NCI-H460 (cell line): ENCODE measurements at places on chromosomes 16 and 17. TPM values are rescaled to one million over a fixed set of nuclear protein-coding genes. Genes with fewer than 3 reads are reported as not detected.

The CA7 gene
- total RNA-seq: not detected in 2 replicates

The ACSM5 gene
- total RNA-seq: not detected in 2 replicates

The SCGB1C2 gene
- not detected in 2 replicates for total RNA-seq

The SCN4A gene
- total RNA-seq: 0.06 and 0.77 TPM in 2 replicates

The MT1M gene
- total RNA-seq: not detected in 2 replicates

The HOXB5 gene
- 2.3 TPM in 2 replicates for total RNA-seq

The TMEM11 gene
- 26.1 and 27.0 TPM in 2 replicates for total RNA-seq

The CACNG5 gene
- not detected in 2 replicates for total RNA-seq

The C16orf92 gene
- not detected in 2 replicates for total RNA-seq

GRCh38 chr17:83101805-83102480 is 22.5 kb downstream of the METRNL start:
- no peak for DNase-seq

- DNase-seq: no peak
Observed at GRCh38 chr17:73163043-73163442, 1.8 kb upstream of the SSTR2 start.

DNA sequence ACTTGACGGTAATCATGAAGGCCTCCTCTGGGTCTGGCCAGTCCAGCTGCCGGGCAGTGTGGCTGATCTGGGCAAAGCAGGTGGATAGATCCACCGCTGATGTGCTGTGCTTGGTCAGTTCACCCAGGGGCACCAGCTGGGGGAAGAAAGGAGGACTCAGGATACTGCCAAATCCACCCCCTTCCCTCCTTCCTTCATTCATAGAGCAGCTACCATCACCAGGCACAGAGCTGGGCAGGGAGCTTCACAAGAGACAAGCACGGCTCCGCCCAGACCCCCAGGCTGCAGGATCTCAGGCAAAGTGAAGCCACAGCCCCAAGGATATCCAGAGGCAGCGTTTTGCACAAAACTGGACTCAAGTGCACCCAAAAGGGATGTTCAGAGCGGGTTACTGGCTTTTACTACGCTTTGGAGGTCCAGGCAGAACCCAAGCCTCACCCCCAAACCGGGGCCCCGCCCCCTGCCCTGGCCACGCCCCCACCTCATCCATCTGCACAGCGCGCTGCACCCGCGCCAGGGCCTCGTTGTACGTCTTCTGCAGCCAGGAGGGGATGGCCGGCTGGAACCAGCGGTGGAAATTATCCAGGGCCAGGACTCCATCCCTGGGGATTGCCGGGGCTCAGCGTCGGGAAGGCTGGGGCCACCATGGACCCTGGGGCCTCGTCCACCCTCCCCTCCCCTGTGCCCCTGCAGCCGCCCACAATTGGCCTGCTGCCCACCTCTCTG is 9.1 kb downstream of the UNC13D start:
- DNase-seq: no peak

- DNase-seq: no peak
Observed at GRCh38 chr17:37519251-37519985, 29.7 kb downstream of the DUSP14 start.

- DNase-seq: no peak
Observed at GRCh38 chr16:85571813-85572619, 41.1 kb upstream of the GSE1 start.

GRCh38 chr16:57483725-57484514 is 2.4 kb downstream of the DOK4 start:
- no peak for DNase-seq

DNA sequence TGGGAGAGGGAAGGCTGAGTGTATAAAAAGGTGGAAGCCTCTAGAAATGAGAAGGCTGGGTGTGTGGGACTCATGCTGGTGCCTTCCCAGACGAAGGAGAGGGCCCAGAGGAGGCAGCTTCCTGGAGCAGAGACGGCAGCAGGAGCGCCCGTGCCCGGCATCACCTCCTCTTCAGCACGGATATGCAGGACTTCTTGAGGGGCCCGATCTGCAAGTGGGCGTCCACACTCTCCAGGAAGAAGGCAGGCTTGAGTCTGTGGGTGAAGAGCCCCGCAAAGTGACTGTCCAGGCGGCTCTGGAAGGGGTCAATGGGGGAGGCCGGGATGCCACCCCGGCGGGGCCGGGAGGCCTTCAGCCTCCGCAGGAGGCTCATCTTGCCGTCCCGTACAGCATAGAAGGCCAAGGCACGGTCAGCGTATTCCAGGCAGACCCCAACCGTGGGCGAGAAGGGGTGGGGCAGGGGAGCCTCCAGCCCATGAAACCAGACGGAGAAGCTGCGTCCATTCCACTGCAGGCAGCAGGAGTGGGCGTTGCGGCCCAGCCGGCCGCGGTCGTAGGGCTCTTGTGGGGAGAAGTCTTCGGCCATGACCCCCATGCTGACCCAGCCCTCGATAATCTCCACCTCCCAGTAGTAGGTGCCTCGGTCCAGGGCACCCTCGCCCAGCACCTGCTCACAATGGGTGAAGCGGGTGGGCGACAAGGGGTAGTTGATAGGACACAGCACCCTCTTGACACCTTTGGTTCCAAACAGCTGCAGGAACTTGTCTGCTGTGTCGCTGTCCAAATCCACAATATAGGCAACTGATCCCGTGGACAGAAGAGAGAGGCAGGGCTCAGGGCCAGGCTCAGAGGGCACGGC is 3.8 kb downstream of the TRIM47 start:
- DNase-seq: no peak

DNA sequence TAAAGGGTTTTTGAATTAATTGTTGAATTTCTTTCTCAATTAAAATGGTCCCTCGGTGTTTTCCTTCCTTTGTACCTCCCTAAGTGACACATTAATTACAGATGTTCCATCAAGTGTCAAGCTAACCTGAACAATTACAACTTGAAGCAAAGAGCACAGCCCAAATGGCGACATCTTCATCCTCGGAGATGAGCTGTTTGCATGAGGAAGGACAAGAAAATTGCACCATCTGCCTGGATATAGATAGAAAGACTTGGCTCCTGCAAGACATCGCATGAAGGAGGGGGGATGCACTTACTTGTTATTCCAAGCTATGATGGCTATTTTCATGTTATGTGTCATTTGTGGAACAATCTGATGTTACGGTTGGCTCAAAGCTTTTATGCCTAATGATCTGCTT is 86.4 kb upstream of the ZKSCAN2 start:
- DNase-seq: no peak

DNA sequence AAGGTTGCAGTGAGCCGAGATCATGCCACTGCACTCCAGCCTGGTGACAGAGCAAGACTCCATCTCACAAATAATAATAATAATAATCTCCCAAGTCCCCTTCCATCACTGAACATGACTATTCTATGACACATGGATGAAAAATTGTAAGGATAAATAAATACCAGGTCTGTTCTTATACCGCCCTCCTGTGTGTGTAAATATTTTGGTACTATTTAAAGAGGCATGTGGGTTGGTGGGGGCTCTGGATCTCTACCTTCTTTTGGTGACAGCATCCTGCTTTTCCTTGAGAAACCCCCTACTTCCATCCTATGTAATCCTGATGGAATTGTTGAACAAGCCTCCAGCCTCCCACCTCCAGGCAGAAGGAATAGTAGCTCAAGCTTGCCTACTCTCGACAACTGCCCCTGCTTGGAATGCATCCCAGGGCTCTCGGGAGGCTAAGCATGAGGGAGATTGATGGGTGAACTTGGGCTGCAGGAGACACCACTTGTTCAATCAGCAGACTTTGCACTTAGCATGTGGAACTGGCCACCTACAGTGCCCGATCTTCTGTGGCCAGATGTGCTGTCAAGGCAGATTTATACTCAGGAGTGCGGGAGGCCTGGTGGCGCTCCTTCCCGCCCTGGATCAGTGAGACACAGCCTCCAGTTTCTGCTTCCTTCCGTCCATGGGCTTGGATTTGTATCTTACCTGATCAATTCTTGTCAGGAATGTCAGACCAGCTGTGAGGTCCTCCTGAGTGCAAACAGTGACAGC is 287.4 kb downstream of the SLC39A11 start:
- DNase-seq: no peak

DNA sequence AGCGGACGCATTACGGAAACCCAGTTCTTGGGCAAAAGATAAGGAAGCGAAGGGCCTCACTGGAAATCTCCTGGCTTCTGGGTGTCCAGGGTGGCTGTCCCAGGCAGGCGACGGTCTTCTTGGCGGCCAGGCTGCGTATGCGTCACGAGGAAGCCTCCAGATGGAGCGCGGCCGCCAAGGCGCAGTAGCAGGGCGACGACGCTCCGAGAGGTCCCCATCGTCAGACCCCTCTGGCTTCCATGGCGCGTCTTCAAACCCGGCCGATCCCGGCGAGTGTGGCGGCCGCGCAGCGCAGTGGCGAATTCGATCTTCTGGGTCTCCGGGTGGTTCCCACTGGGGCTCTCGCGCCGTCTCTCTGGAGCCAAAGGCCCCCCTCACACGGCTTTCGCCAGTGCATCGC is 13.8 kb upstream of the ANKRD40CL start:
- DNase-seq: no peak

DNA sequence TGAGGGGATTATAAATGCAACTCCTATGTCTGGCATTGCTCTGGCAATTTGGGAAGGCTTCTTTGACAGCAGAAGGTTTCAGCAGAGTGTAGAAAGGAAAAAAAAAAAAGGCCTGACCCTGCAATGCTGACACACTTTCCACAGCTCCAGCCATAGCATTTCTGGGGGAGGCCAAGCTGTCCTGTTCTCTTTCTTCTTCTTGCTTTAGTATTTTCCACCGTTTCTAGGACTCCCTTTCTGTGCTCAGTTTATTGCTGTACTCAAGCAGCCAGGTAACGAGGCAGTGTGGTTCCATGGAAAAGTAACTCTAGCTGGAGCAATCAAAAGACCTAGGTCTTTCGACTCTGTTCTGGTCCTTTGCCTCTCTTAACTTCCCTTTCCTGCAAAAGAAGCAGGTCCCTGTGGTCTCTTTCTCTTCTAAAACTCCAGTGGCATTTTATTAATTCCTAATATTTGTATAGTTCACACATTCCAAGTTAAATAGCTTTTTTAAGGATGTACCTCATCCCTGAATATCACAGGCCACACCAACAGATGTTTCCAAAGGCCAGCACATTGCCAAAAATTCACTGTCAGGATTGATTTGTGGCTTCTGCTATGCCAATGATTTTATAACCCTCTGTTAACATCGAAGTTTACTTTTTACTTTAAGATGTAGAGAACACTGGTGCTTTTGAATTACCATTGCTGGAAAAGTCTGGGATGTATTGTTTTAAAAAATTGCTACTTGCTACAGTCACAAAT is 90.3 kb upstream of the BCAR1 start:
- DNase-seq: no peak

- DNase-seq: no peak
Observed at GRCh38 chr16:56401482-56401881, 23.9 kb downstream of the AMFR start.

GRCh38 chr17:4950075-4950745 is 709 bp upstream of the ENO3 start:
- no peak for DNase-seq
